ENCODE measurements at places on chromosomes 16 and 17. TPM values are rescaled to one million over a fixed set of nuclear protein-coding genes. Genes with fewer than 3 reads are reported as not detected.

DNA sequence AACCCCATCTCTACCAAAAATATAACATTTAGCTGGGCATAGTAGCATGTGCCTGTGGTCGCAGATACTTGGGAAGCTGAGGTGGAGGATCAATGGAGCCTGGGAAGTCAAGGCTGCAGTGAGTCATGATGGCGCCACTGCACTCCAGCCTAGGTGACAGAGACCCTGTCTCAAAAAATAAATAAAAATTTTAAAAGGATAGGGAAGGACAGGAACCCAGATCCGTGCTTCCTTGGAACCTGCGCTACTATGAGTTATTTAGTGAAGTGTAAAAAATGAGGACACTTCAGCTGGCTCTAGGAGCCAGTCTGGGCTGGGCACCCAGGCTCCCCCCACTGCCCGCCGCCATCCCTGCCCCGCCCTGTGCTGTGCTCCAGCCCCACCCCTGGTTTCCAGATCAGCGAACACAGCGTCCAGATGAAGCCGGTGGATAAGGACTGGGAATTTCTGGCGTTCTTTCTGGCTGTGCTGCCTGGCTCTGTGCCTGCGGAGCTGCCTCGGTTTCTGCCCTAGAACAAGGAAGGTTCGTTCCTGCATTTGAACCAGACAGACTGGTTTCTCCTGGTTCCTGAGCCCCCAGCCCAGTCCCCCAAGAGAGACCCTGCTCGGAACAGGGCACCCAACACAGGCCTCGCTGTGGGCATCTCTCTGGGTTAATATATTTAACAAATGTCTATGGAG is 18.5 kb downstream of the PLLP start:
- no peak for DNase-seq
- no peak overlapping the region for H3K4me3 ChIP-seq
- H3K27ac ChIP-seq: peak overlapping the region; percentile 34

The TBC1D3I gene
- total RNA-seq: 1.3 TPM

GRCh38 chr17:44317545-44317944 is 7.1 kb downstream of the SLC25A39 start:
- peaks cover 13% of the 10 kb centered on the region for H3K27me3 ChIP-seq
- no peak overlapping the region for H3K4me3 ChIP-seq
- no peak for DNase-seq
- peaks cover 13% of the 10 kb centered on the region for H3K36me3 ChIP-seq
- peaks cover 15% of the 10 kb centered on the region for H3K4me1 ChIP-seq

GRCh38 chr17:28812091-28812747 is 30.4 kb downstream of the FAM222B start:
- no peaks in the 10 kb centered on the region for H3K27me3 ChIP-seq
- peak overlapping the region; percentile 90 for H3K27ac ChIP-seq
- H3K4me1 ChIP-seq: peaks cover 44% of the 10 kb centered on the region
- H3K36me3 ChIP-seq: no peaks in the 10 kb centered on the region

The RFWD3 gene
- 64.7 TPM for total RNA-seq

The SLC13A2 gene
- total RNA-seq: not detected

- no peak overlapping the region for H3K27ac ChIP-seq
- no peaks in the 10 kb centered on the region for H3K27me3 ChIP-seq
- DNase-seq: no peak
- H3K4me3 ChIP-seq: no peak overlapping the region
Measured at GRCh38 chr17:17151962-17152361, 54.2 kb downstream of the PLD6 start.

- no peak overlapping the region for H3K27ac ChIP-seq
- no peaks in the 10 kb centered on the region for H3K36me3 ChIP-seq
- peaks cover 22% of the 10 kb centered on the region for H3K4me1 ChIP-seq
- no peak overlapping the region for H3K4me3 ChIP-seq
- no peaks in the 10 kb centered on the region for H3K27me3 ChIP-seq
Measured at GRCh38 chr17:36679815-36680467, 78.6 kb downstream of the MRM1 start.

- no peak overlapping the region for H3K27ac ChIP-seq
- H3K4me1 ChIP-seq: peaks cover 4% of the 10 kb centered on the region
- H3K27me3 ChIP-seq: no peaks in the 10 kb centered on the region
- DNase-seq: no peak
- no peak overlapping the region for H3K4me3 ChIP-seq
- H3K36me3 ChIP-seq: no peaks in the 10 kb centered on the region
Measured at GRCh38 chr16:12613131-12613991, 190.3 kb downstream of the CPPED1 start.

The G6PC1 gene
- total RNA-seq: not detected

DNA sequence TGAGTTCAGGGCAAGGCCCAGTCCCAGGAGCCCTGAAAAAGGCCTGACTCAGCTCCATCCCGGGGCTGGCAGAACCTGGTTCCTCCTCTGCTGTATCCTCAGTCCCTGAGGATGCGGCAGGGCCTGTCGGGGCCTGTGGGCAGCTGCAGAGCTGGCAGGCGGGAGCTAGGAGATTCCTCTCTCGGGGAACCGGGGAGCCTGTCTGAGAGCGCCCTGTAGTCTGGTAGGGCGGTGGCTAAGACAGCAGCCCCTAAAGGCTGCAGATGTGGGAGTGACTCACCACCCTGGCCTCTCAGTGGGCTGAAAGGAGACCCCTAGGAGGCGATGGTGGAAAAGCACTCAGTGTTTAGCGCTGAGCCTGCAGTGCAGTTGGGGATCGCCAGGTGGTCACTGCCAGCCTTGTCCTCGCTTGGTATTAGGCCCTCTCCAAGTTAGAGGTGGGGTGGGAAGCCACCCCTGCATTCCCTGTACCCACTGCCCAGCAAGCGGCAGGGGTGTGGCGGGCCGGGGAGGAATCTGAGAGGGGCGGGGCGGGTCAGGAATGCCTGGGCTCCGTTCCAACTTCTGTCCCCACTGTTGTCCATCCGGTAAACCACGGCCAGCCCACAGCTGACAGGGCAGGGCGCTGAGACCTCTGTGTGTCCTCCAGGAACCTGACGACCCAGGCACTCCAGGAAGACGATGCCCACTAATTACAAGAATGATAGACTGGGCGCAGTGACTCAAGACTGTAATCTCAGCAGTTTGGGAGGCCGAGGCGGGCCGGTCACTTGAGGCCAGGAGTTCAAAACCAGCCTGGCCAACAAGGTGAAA is 29.5 kb upstream of the CDH1 start:
- H3K4me1 ChIP-seq: no peaks in the 10 kb centered on the region
- no peak overlapping the region for H3K27ac ChIP-seq
- no peak overlapping the region for H3K4me3 ChIP-seq
- H3K27me3 ChIP-seq: no peaks in the 10 kb centered on the region

GRCh38 chr17:59641799-59642484 is 22.2 kb downstream of the CLTC start:
- H3K27ac ChIP-seq: no peak overlapping the region
- H3K27me3 ChIP-seq: no peaks in the 10 kb centered on the region

GRCh38 chr16:48201515-48202201 is 42.4 kb upstream of the LONP2 start:
- no peaks in the 10 kb centered on the region for H3K36me3 ChIP-seq
- DNase-seq: no peak
- no peaks in the 10 kb centered on the region for H3K27me3 ChIP-seq
- H3K4me3 ChIP-seq: no peak overlapping the region
- no peak overlapping the region for H3K27ac ChIP-seq

- H3K36me3 ChIP-seq: no peaks in the 10 kb centered on the region
- H3K27me3 ChIP-seq: no peaks in the 10 kb centered on the region
- H3K27ac ChIP-seq: no peak overlapping the region
Measured at GRCh38 chr16:78740269-78740668, 640.8 kb downstream of the WWOX start.

The WNT3 gene
- total RNA-seq: not detected

The CCL11 gene
- not detected for total RNA-seq

The DRC3 gene
- 0.67 TPM for total RNA-seq

The GINS2 gene
- 1.4 TPM for total RNA-seq

GRCh38 chr17:44414394-44415155 is 25.1 kb upstream of the ITGA2B start:
- no peaks in the 10 kb centered on the region for H3K4me1 ChIP-seq
- H3K27ac ChIP-seq: no peak overlapping the region
- DNase-seq: no peak
- no peaks in the 10 kb centered on the region for H3K27me3 ChIP-seq
- no peak overlapping the region for H3K4me3 ChIP-seq

DNA sequence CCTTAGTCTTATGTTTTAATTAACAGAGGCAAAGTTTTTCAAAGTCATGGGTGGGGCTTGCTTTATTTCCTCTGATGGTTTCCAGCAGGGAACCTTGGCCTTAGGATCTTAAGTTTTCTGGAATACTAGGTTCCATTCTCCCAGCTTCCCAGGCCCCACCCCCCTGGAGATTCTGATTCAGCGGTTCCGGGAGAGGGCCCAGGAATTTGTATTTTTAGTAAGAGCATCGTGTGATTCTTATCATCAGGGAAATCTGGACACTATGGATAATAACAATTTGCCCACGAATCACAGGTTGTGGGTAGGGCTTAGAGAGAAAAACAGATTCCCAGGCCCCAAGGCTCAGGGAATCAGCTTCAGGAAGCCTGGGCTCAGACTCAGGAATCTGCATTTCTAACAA is 263.6 kb downstream of the NTN1 start:
- H3K36me3 ChIP-seq: no peaks in the 10 kb centered on the region
- no peaks in the 10 kb centered on the region for H3K27me3 ChIP-seq
- no peak overlapping the region for H3K4me3 ChIP-seq
- peaks cover 3% of the 10 kb centered on the region for H3K4me1 ChIP-seq

GRCh38 chr16:11985250-11985649 is 8.7 kb downstream of the SNX29 start:
- H3K27ac ChIP-seq: no peak overlapping the region
- H3K27me3 ChIP-seq: no peaks in the 10 kb centered on the region
- no peaks in the 10 kb centered on the region for H3K36me3 ChIP-seq
- H3K4me1 ChIP-seq: no peaks in the 10 kb centered on the region
- DNase-seq: no peak

DNA sequence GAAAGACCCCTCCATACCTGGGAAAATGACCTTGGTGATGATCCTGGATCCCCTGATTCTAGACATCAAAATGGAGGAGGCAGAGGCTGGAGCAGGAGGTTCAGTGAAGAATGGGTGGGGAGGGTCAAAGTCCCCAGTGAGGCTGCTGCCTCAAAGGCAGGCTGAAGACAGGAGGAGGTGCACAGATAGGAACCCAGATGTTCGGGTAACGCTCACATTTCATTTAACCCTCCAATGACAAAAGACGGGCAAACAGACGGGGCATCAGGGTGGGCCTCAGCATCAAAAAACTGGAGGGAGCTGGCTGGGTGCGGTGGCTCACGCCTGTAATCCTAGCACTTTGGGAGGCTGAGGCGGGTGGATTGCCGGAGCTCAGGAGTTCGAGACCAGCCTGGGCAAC is at the start of gene ANKRD40CL:
Gene ANKRD40CL, minus strand, starts transcription at position 73 of the 400 bp plus-strand sequence. CDS start 605 bp downstream, outside the sequence.
- no peak for DNase-seq
- H3K36me3 ChIP-seq: no peaks in the 10 kb centered on the region
- H3K27ac ChIP-seq: no peak within 1 kb of the TSS
- peaks cover 7% of the 10 kb centered on the region for H3K4me1 ChIP-seq
- no peak within 1 kb of the TSS for H3K4me3 ChIP-seq

GRCh38 chr17:77926981-77927380 is 31.5 kb upstream of the TNRC6C start:
- H3K27ac ChIP-seq: no peak overlapping the region
- no peak overlapping the region for H3K4me3 ChIP-seq
- no peaks in the 10 kb centered on the region for H3K36me3 ChIP-seq
- peaks cover 20% of the 10 kb centered on the region for H3K4me1 ChIP-seq

GRCh38 chr16:30761427-30761927 is 385 bp downstream of the CFAP119 start:
- H3K4me1 ChIP-seq: peaks cover 30% of the 10 kb centered on the region
- peak overlapping the region; percentile 71 for H3K27ac ChIP-seq
- no peaks in the 10 kb centered on the region for H3K27me3 ChIP-seq

- H3K27me3 ChIP-seq: no peaks in the 10 kb centered on the region
- H3K27ac ChIP-seq: no peak overlapping the region
- peaks cover 20% of the 10 kb centered on the region for H3K4me1 ChIP-seq
- no peak overlapping the region for H3K4me3 ChIP-seq
- DNase-seq: no peak
- no peaks in the 10 kb centered on the region for H3K36me3 ChIP-seq
Measured at GRCh38 chr17:17790637-17791464, 45.9 kb downstream of the SREBF1 start.

The RHBDF2 gene
- total RNA-seq: 62.2 TPM

The LHX1 gene
- total RNA-seq: not detected

DNA sequence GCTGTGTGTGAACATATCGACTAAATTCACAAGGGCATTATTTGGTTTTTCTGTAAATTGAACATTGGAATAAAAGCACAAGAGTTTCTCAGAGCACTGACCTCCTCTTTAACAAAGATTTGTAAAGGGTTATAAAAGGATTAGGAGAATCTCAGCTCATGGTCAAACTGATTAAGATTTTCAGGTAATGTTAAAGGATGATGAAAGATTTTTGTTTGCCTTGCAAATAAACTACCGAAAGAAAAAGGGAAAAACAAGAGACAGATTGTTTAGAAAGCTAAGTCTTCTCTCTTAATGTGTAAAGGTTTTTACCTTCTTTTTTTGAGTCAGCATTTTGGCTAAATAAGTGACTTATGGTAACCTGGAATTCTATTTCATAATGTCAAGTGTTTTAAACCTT is 47.6 kb upstream of the MED9 start:
- H3K4me3 ChIP-seq: no peak overlapping the region
- H3K27me3 ChIP-seq: no peaks in the 10 kb centered on the region
- no peaks in the 10 kb centered on the region for H3K36me3 ChIP-seq
- H3K4me1 ChIP-seq: no peaks in the 10 kb centered on the region
- DNase-seq: no peak
- no peak overlapping the region for H3K27ac ChIP-seq

- no peaks in the 10 kb centered on the region for H3K27me3 ChIP-seq
- no peaks in the 10 kb centered on the region for H3K36me3 ChIP-seq
- H3K27ac ChIP-seq: no peak overlapping the region
- peak; percentile 19 for DNase-seq
- H3K4me3 ChIP-seq: no peak overlapping the region
- peaks cover 54% of the 10 kb centered on the region for H3K4me1 ChIP-seq
Measured at GRCh38 chr16:3101841-3102470, 2.9 kb upstream of the ZSCAN10 start.

GRCh38 chr17:73231395-73231794 is 30.3 kb downstream of the CPSF4L start:
- H3K27ac ChIP-seq: peak overlapping the region; percentile 73
- no peaks in the 10 kb centered on the region for H3K36me3 ChIP-seq
- no peak for DNase-seq

The SUPT4H1 gene
- total RNA-seq: 61.4 TPM

The MSLN gene
- total RNA-seq: not detected

The FUS gene
- 536 TPM for total RNA-seq

DNA sequence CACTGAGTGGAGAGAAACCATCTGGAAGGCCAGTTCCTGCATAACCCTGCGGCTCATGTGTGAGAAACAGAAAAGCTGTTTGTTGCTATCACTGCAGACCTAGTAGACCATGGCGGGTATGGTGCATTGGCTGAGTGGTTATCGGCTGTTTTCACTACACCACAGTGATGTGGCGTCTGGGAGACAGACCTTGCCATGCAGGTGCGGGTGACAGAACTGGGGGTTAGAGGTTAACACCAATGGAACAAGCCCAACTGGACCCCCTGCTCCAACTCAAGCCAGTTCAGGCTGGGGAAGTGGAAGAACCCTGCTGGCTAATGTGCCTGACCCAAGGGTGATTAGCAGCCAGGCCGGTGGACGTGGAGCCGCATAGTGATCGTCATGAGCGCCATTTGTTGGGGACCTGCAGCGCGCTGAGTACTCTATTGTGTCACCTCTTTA is 91.9 kb downstream of the IRF8 start:
- DNase-seq: no peak
- H3K27ac ChIP-seq: no peak overlapping the region
- H3K27me3 ChIP-seq: peaks cover 5% of the 10 kb centered on the region
- peaks cover 6% of the 10 kb centered on the region for H3K4me1 ChIP-seq
- H3K36me3 ChIP-seq: no peaks in the 10 kb centered on the region

The MFAP4 gene
- not detected for total RNA-seq

The JPH3 gene
- 0.09 TPM for total RNA-seq

The ATAD5 gene
- total RNA-seq: 4.5 TPM

GRCh38 chr16:1300664-1301476 is 8.6 kb upstream of the UBE2I start:
- H3K27me3 ChIP-seq: no peaks in the 10 kb centered on the region
- H3K4me3 ChIP-seq: no peak overlapping the region
- no peak overlapping the region for H3K27ac ChIP-seq
- peak; percentile 62 for DNase-seq
- peaks cover 26% of the 10 kb centered on the region for H3K4me1 ChIP-seq
